ENCODE measurements at places on chromosomes 3 and 15. TPM values are rescaled to one million over a fixed set of nuclear protein-coding genes. Genes with fewer than 3 reads are reported as not detected.

Gene CDC25A
- 16.5 TPM for total RNA-seq

Gene NPRL2
- 25.1 TPM for total RNA-seq

Gene OIP5
- total RNA-seq: 21.3 TPM

Gene PXK
- total RNA-seq: 40.3 TPM

Gene C3orf80
- not detected for total RNA-seq

Gene RETNLB
- not detected for total RNA-seq

Gene LSMEM2
- total RNA-seq: not detected

Gene TNIK
- total RNA-seq: 4.0 TPM

Gene IGSF10
- total RNA-seq: 0.15 TPM

Gene GPR62
- 0.15 TPM for total RNA-seq

Gene GNAT1
- total RNA-seq: not detected

Gene CLDN16
- not detected for total RNA-seq

Gene ANKRD34C
- total RNA-seq: not detected

Gene C2CD4B
- not detected for total RNA-seq

Gene C2CD4A
- not detected for total RNA-seq

Gene CHCHD6
- 23.0 TPM for total RNA-seq

Measured in bronchus fibroblast of lung (primary cell).